ENCODE measurements at places on chromosomes 2 and 18.

DNA sequence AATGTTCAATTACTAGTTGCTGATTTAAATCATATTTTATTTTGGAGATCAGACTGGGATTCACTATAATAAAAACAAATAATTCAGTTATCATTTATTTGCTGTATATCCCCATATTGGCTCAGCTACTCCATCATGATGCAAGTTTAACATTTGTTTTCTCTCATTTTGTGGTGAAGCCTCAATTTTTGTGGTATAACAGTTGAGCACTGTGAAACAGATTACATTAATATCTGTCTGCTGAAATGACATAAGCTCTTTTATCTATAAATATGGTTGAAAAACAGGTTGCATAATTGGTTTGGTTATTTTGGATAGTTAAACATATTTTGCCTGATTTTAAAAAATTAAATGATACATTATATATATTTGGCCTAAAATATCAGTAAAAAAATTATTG lies 67.7 kb downstream of the DPP4 start:
- DNase-seq = no peak

DNA sequence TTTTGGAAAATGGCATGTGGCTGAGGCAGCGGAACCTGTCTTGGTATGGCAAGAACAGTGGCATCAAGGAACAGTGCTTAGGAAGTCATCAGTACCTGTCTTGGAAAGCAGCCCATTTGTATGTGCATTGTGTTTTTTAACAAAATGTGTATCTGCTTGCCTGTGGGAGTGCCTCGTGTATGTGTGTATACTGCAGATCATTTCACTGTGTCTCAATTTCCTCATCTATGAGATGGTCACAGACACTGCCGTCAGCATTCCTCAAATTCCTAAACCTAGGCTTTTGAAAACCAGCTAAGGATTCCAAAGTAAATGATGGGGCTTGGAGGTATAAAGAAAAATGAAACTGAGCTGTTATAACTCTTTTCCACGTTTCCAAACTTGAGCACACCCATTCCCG lies 441.3 kb downstream of the RND3 start:
- no peak for DNase-seq

DNA sequence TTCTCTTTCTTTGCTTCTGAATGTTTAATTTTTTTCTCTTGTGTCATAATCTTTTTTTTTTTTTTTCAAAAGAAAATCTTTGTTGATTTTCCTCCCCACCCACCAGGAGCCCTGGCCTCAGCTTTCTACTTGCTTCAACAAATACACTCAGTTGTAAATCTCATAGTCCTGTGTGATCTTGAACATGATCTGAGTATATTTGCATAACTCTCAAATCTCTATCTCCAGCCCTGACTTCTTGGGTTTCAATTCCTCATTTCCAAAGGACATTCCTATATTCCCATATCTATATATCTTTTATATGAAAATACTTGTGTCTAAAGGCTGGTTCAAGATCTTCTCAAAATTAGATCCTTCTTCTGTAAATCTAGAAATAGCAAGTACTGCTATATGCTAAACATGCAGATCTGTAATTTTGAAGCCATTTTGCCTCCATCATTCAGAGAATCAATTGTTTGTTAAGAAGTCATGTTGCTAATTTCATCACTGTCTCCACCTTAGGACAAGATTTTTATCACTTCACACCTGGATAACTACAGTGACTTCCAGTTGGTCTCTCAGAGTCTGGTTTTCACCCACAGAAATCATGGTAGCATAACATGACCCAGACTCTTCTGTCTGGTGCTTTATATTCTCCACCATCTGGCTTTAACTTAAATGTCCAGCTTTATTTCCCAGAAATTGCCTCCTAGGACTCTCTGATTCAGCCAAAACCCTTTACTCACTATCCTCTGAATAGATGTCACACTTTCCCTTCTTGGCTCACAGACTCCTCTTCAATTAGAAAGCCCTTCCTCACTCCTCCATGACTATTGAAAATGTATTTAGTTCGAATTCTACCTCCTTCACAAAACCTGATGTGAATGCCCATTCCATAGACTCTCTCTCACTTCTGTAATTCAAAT lies 98.1 kb downstream of the ZEB2 start:
- DNase-seq = no peak

GRCh38 chr2:85680707-85681371 lies 12.8 kb upstream of the SFTPB start:
- DNase-seq = no peak

GRCh38 chr2:187003038-187003554 lies 154.1 kb upstream of the ZSWIM2 start:
- DNase-seq = no peak

GRCh38 chr2:226679389-226680065 lies 120.1 kb downstream of the IRS1 start:
- DNase-seq = no peak

GRCh38 chr2:74448771-74449170 lies 6.1 kb upstream of the INO80B start:
- DNase-seq = no peak

DNA sequence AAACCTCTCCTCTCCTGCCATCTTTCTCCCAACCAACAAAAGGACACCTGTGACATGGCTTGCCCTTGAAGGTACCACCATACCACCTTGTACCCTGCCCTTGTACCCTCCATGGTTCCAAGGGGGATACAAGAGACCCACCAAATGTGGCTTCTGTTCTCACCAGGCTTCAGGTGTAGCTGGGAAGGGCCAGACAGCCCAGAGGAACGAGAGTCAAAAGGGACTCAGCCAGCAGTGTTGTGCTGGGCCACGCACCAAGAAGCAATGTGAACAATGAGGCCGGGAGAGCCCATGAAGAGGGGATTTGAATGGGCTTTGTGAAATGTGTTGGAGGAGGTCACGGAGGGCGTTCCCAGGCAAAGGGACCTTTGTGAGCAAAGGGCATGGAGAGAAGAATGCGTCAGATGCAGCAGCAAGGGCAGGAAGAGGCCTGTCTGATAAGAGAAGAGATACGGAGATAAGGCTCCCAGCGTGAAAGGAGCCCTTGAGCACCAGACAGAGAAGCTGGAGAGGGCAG lies 48.6 kb downstream of the PLB1 start:
- DNase-seq = no peak

DNA sequence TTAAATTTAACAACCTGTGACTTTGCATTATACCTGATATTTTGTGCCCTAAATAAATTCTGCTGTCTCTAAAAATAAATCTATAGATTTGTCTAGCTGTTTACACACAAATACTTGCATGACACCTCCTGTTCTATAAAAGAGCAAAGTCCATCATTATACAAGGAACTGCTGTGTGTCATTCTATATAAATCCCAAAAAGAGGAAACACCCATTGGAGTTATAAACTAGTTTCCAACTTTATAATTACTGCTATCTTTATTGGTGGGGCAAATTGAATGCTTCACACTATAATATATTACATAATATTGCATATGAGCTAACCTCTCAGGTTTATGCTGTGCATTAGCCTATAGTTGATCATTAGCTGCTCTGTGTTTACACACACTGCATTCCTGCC lies 504.4 kb downstream of the SATB2 start:
- DNase-seq = no peak

GRCh38 chr2:187956906-187957534 lies 334.7 kb upstream of the GULP1 start:
- DNase-seq = no peak

DNA sequence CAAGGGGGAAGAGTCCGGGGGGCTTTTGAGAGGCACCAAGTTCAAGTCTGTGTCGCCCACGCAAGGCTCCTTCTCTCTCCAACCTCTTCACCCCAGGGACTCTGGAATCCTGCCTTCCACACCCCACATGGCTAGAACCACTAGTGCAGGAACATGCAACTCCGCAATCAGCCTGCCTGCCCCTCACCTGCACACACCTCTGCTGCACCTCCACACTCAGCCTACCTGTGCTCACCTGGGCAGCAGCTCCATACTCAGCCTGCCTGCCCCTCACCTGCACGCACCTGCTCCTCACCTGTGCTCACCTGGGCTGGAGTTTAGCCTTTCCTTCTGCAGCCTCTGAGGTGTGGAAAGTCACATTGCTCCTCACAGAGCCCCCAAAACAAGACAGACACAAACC lies 277.4 kb downstream of the NDUFA10 start:
- DNase-seq = no peak

DNA sequence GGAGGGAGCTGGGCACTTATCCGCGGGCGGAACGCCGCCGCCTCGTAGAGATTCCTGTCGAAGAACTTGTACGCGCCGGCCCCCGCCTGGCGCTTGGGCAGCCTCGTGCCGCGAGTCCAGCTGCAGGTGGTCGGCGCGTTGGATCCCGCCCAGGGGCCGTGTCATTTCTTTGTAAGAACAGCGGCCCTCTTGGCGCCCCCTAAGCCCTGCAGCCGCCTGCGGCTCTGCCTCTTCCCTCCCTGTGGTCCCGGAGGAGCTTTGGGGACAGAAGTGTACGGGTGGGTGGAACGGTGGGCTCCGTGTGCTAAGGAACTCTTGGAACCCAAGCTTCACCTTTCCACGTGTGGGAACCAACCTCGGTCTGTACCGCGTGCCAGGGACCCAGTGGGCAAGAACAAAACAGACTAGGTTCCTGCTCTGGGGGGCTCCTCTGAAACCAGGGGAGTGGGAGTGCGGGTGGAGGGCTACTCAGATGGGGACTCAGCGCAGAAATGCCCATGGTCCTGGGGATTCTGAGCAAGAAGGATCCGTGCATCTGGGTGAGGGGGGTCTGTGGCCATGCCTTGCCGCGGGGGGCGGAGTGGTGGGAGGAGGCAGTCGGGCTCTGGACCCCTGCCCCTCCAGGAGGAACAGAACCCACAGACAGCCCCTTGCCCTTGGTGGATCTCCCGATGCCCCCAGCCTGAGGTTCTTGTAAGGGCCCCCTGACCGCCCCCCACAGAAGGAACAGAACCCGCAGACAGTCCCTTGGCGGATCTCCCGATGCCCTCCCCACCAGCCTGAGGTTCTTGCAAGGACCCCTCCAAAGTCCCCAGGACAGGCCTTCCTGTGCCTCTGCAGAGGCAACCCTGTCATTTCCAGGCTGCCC lies 1.5 kb downstream of the GPC1 start:
- no peak for DNase-seq

DNA sequence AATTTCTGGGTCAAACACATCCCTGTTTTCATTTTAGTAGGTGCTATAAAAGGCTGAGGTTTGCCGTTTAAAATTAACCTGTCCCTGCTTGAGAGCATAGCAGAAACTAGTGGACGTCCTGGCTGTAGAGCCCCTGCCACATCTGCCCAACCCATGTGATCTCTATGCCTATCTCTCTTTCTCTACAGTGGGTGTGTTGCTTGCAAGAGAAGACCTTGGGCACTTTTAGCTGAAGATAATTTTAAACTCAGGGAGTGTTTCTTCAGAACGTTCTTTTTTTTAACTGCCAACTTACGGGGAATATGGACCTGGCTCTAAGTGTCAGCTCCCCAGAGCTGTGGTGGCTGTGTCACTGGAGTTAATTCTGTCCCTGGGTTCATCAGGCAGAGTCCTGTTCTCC lies 100.6 kb downstream of the NRP2 start:
- DNase-seq = no peak

DNA sequence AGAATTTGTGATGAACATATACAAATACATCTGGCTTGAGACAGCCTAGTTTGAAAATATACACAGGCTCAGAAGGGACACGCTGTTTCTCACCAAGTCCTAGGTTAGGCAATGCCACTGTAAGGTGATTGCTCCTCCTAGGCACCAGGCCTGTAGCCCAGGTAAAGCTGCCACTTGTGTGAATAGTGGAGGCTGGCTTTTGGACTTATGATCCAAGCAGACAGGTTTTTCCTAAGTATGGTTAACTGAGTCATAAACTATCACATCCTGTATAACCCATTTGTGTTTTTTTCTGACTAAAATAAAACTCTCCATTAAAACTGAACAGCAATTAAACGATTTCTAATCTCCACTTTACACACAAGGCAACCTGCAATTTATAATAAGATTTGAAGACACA lies 81.0 kb downstream of the SEMA4F start:
- DNase-seq = no peak

GRCh38 chr2:21142149-21142548 lies 18.4 kb downstream of the TDRD15 start:
- no peak for DNase-seq

DNA sequence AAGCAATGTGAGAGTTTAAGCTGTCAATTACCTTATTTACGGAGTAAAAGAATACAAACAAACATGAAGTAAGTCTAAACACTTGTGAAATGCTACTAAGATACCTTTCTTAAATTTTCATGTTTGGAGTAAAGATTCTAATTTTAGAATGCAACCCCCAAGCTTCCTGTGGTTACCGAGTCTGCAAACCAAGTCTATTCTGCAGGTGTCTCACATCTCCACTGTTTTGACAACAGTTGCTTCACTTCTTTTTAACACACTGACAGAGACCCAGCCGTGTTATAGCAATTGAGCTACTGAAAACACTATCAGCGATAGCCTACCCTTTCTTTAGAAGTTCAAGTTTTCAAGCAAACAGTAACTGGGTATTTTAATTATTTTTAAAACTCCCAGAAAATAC lies 608.3 kb downstream of the ERBB4 start:
- no peak for DNase-seq

DNA sequence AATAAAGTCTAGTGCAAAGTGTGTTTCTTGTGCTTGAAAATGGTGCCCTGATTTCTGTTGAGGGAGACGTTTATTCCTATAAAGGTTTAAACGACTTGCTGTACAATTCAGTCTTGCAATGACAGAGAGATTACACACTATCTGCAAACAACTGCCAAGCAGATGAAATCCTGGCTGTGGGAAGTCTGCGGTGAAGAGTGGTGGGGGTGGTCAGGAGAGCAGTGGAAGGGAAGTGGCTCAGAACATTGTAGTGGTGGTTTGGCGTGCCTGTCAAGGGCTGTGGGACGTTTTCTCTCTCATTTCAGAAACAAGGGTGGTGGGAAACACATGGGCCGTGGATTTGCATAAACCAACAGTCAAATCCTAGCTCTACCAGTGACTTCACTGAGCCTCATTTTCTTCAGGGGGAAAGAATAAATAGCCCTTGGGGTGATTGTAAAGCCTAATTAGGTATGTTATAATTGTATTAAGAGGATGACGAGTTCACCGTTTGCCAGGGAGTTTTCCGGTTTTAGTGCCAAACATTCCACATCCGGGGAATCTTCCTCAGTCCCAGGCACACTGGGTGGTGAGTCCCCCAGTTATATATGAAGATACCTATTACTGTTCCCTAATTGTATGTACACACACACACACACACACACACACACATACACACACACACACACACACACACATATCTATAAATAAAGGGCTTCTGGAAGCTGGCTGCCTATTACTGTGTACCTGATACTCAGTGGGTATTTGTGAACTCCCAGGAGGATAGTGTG lies 115.0 kb downstream of the SPTBN1 start:
- DNase-seq = peak; percentile 71

Data from GM10248 (cell line).